Stimulated activated CD8-positive, alpha-beta memory T cell treated with anti-CD3 and anti-CD28 coated beads, Interleukin-15, amount 100 ng/mL, for 48 hours (primary cell): ENCODE measurements at places on chromosomes 1 and 21.

GRCh38 chr1:234713859-234714258, 103.9 kb upstream of the IRF2BP2 start:
- no peak for DNase-seq

GRCh38 chr21:41521489-41522027, 13.6 kb upstream of the TMPRSS2 start:
- DNase-seq = no peak

- DNase-seq = no peak
These were observed 554.1 kb upstream of the OLFM3 start for GRCh38 chr1:102550729-102551384.

GRCh38 chr1:15760520-15761211, 2.1 kb downstream of the FBLIM1 start:
- DNase-seq = no peak

DNA sequence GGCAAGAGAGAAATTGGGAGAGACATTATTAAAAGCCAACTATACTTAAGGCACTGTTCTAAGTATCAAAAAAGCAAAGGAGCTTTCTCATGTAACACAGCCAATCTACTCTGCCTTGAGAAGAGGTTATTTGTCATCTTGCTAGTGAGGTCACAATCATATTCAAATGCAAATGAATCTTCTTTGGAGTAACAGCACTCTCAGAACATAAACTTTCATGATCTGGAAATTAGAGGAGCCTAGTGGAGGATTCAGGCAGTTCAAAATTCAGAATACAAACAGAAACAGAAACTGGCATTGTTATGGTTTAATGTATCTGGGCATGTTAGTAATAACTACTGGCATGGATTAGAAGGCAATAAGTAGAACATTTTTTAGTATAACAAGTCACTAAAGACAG, 57.4 kb downstream of the ARID4B start:
- no peak for DNase-seq

DNA sequence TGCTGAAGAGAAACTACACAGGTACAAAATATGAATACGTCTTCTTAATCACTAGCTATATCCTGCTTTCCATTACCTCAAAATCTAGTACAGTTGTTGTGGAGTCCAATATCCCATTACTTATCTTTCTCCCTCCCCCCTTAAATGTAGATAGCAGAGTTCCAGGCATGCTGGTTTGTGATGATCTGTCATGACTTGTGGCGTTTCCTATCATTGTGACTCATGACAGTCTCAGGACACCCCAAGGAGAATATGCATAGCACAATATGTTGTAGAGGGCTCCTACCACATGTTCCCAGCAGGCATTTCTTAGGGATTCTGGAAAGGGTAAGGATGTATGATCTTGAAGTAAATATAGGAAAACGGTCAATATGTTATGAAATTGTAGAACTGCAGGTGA, 206.9 kb downstream of the USH2A start:
- DNase-seq = no peak

DNA sequence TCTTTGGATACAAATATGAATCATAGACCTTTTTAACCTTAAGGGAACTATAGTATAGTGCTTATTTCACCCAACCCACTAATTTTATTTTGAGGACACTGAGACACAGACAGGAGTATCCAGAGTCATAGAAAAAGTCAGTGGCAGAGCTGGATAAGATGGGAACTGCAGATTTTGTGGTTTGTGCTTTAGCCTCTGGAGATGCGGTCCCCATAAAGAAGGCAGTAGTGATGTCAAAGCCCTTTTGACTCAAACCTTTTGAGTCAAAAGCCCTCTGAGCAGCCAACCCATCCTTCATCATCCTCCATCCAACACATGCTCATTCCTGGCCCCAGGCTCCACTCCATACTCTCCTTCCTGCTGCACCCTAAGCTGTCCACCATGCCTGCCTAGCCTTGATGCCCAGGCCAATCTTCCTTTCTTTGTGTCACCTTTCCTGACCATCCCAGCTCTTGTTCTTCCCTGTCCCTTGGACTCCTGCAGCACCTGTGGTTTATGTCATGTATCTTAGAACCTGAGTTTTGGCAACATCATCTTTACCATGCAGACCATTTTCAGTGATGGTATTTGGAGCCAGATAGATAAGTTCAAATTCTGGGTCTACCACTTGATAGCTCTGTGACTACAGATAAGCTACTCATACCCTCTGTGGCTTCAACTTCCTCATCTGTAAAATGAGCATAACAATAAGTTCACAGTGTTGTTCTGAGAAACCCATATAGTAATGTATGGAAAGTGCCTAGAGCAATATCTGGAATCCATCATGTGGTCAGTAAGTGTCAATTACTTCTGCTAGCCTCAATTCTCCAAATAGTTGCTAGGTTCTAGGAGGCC, 20.1 kb downstream of the SLAMF1 start:
- no peak for DNase-seq

- DNase-seq = no peak
These were observed 2.7 kb downstream of the PER3 start for GRCh38 chr1:7786795-7787194.

DNA sequence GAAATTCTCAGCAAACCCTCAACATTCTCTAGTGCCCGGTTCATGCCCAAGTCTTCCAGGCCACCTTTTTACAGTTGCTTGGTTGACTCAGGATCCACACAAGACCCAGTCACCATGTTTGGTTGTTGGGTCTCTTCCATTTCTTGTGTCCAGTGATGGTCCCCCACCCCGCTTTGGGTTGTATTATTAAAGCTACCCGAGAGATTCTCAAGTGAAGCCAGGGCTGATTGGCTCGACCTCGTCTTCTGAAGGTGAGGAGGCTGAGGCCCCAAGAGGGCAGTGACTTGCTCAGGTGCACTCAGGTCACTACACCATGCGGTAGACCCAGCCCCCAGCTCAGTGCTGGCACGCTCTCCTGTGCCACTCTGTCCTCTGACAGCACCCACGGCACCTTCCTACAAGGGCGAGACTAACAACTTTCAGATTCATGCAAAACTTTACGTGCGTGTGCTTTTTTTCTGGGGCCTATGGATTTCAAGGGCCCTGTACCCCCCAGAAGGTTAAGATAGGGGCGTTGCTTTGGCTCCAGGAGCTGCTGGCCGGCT, 50.3 kb downstream of the CAPN9 start:
- DNase-seq = no peak

- DNase-seq = no peak
These were observed 14.0 kb upstream of the FAAP20 start for GRCh38 chr1:2208309-2209239.

DNA sequence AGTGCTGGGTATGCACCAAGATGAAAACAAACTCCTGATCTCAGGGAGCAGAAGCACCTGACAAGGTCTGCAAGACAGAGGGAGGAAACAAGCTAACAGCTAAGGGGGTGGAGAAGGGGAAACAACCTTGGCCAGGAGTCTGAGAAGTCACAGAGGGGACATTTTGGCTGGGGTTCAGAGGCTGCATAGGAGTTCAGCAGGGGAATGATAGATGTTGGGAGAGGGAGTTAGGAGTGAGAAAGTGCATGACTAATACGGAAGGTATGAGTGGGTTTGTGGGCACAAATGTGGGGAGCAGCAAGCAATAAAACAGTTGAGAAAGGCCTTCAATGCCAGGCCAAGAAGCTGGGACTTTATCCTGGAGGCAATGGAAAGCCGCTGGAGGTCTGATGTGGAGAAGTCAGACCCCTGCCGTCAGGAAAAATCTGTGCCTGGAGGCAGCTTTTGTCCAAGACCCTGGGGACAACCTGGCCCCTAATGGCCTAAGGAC, 16.4 kb downstream of the EPHA2 start:
- no peak for DNase-seq
